ENCODE measurements at places on chromosomes 5 and 9. TPM values are rescaled to one million over a fixed set of nuclear protein-coding genes. Genes with fewer than 3 reads are reported as not detected.

- no peak for DNase-seq
Observed at GRCh38 chr5:177575488-177575887, 16.5 kb upstream of the TMED9 start.

- DNase-seq, result no peak
Observed at GRCh38 chr9:100573655-100574260, 4.1 kb upstream of the CAVIN4 start.

The CDC20B gene
- total RNA-seq, result not detected

The PCDHB10 gene
- total RNA-seq, result 2.8 TPM

- no peak for DNase-seq
Observed at GRCh38 chr5:79330071-79330470, 94.1 kb downstream of the JMY start.

DNA sequence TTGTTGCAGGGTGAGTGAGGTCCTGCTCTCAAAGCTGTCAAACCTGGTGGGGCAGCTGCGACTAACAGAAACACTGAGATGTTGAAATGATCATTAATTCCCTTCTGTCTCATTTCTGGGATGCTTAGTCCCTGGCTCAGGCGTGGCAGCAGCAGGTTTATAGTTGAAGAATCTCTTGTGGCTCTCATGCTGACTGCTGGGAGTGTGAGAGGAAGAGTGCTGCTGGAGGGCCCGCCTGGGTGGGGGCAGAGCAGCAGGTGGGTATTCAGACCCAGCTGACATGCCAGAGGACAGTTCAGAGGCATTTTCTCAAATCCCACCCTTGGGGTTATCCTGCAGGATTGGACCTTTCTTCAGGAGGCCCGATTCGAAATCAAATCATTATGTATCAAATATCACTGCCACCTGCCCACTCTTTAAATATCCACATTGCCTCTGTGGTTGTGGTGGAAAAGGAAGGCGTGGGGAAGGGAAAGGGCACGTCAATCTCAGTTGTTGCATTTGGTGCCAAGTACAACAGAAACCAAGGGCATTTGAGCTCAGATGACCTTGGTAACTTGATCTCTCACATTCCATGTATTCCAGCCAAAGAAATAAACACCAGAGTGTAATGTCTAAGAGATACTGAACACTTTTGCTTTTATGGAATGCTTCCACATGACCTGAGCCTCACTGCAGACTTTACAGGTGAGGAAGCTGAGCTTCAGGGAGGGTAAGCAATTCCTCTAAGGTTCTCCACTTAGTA is 224.3 kb downstream of the AOPEP start:
- DNase-seq, result peak; percentile 80

DNA sequence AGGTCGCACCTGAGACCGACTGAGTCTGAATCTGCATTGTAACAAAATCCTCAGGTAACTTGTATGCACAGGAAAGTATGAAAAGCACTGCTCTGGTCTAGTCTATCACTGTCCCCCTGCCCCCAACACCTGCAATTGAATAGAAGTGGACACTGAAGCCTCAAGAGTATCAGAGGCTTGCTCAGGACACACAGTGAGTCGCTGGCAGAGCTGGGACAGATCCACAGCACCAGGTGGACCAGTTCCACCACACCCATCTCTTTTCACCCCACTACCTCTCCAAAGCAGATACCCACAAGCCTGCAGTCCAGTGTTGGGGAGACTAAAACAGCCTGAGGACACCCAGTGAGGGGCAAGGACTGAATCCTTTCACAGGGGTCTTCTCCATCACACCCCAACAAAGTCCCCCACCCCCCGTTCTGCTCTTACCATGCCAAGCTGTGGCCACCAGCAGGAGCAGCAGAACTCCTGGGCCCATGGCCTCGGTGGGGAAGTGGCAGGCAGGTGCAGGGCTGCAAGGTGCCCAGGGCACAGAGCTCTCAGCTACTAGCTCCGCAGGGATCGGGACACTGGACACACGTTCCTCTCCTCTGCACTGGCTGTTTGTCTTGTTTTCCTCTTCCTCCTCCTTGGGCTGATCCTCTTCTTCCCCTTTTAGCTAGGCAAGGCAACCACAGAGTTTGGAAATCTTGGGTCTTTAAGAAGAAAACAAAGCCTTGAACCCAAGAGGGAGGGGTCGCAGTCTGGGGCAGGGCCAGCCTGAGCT is at the start of gene CSF1R:
TSS of gene CSF1R (minus strand) at position 605 of the 766 bp plus-strand sequence. CDS start at position 478, 127 bp downstream.
- DNase-seq, result no peak

- DNase-seq, result peak; percentile 49
Observed at GRCh38 chr5:40481241-40481640, 198.5 kb upstream of the PTGER4 start.

DNA sequence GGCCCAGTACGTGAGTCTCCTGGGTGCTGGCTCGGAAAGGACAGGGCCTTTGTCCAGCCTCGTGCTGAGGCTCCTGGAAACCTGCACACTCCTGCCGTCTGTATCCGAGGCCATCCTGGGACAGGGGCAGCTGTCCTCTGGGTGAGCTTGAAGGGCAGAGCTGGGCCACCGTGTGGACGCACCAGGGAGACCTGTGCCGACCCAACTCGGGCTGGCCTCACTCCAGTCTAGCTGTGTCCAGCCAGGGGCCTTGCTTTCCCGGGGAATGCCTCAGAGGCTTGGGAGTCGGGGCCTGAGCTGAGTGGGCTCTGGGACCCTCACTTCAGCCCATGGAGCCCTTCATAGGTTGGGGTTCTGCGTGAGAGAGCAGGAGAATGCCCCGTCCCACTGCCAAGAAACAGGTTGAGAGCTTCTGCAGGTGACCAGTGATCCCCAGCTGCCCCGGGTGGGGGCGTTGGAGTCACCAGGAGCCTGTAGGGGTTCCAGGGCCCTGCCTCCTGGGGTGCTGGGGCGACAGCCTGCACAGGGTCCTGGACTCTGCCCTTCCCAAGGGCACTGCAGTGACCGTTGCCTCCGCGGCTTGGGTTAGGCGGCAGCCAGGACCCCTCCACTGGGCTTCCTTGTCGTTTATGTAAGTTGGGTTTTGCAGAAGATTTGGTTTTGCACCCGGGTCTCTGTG is 60.1 kb downstream of the COL5A1 start:
- no peak for DNase-seq

DNA sequence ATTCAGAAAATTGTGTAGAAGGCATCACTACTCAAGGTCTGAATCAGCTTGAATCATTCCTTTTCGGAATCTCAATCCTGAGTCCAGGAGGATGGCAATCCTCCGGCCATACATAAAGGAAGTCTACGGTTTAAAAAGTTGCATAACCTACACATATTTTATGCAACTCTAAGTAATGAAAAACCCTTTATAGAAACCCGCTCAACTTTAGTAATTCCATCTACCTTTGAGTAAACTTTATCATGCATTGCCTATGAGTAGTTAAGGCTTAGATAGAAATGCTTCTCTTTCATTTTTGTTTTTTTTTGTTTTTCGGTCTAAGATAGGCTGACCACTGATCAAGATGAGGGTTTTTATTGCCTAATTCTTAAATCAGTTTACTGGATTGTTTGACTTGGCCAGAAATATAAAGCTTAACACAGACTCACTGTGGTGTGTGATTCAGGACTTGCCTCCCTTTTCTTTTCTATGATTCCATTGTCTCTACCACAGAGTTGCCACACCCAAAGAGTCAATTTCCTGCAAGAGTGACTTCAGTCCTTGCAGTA is 85.0 kb downstream of the LURAP1L start:
- DNase-seq, result peak; percentile 83

- no peak for DNase-seq
Observed at GRCh38 chr5:67465537-67466207, 269.1 kb upstream of the CD180 start.

GRCh38 chr5:178348356-178349074 is 115.9 kb upstream of the PHYKPL start:
- DNase-seq, result no peak

The CDK5RAP2 gene
- total RNA-seq, result 42.7 TPM

The GAS1 gene
- total RNA-seq, result 159 TPM

GRCh38 chr5:177469750-177470525 is 3.5 kb downstream of the DBN1 start:
- DNase-seq, result no peak

- DNase-seq, result no peak
Observed at GRCh38 chr5:51650824-51651223, 267.6 kb downstream of the ISL1 start.

The UTP15 gene
- total RNA-seq, result 28.3 TPM

The ENTPD8 gene
- total RNA-seq, result not detected

DNA sequence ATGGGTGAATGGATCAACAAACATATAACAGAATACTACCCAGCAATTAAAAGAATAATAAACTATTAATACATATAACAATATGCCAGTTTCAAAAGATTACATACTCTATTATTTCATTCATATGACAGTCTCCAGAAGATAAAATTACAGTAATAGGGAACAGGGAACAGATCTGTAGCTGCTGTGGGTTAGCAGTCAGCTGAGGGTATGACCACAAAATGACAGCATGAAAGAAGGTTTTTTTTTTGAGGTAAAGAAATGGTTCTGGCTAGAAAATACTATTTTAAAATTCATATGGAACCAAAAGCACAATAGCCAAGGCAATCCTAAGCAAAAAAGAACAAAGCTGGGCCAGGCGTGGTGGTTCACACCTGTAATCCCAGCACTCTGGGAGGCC is 73.0 kb upstream of the NR5A1 start:
- DNase-seq, result peak; percentile 19
